NCI-H187 (cell line): ENCODE measurements at places on chromosomes 6 and 20.
A peak's percentile ranks its signal among the peaks of the same experiment; 100 is the strongest.

GRCh38 chr6:30463651-30464618 is 25.4 kb upstream of the HLA-E start:
- DNase-seq: no peak

- DNase-seq: no peak
Measured at GRCh38 chr6:71977884-71978283, 91.5 kb downstream of the RIMS1 start.

DNA sequence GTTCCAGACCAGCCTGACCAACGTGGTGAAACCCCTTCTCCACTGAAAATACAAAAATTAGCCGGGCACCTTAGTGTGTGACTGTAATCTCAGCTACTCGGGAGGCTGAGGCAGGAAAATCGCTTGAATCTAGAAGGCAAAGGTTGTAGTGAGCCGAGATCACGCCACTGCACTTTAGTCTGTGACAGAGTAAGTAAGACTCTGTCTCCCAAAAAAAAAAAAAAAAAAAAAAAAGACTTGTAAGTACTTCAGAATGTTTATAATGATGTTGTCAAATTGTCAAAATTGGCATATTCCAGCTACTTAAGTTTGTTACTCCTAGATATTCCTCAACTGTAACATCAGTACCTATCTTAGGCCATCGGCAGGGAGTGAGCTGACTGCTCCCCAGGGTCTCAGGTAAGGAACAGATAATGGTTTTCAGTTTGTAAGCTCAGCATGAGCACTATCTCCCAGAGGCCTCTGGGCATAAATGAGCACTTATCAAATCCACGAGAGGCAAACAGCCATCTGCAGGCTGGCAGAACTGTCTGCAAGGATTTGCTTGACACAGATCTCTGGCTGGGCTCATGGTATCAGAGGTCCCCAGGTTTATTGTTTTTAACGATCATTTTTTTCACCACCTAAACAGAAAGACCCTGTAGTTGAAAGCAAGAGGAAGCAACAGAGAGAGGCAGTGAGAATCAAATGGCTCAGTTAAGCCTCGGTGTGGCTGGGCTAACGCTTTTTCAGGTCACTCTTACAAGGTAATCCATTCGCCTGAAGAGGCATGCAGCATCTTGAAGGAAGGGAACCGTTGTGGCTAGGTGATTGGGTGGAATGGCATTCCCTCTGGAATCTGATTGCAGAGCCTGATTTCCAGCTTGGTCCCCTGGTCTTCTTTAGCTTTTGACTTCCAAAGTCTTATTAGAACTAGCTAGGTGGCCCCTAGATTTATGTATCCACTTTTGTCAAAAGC is 115.9 kb downstream of the LY86 start:
- no peak for DNase-seq

DNA sequence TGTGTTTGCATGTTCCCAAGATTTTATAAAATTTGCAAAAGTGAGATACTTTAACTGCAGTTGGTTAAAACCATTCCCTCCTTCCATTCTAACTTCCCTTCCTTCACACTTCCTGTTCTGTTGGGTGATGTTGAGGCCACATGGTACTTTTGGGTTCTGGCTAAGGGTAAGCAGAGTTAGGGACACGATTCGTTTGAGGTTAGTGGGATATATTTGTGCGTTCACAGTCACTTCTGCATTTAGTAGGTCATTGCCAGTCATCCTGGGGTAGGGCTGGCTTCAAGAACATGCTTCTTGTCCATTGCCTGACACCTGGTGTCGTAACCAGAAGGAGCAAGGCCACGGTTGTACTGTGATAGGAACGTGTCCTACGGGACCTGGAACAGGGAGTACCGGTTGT is 340.1 kb downstream of the ZFAND3 start:
- no peak for DNase-seq

GRCh38 chr6:37516076-37516919 is 16.6 kb upstream of the CCDC167 start:
- peak; percentile 18 for DNase-seq

- DNase-seq: no peak
Measured at GRCh38 chr20:64099880-64100565, 7.3 kb downstream of the NPBWR2 start.

GRCh38 chr20:36571564-36572504 is 1.6 kb upstream of the TGIF2 start:
- DNase-seq: no peak

- DNase-seq: no peak
Measured at GRCh38 chr6:24875534-24875901, 60.2 kb downstream of the RIPOR2 start.
